ENCODE measurements at places on chromosomes 11 and 22.
A peak's percentile ranks its signal among the peaks of the same experiment; 100 is the strongest.

DNA sequence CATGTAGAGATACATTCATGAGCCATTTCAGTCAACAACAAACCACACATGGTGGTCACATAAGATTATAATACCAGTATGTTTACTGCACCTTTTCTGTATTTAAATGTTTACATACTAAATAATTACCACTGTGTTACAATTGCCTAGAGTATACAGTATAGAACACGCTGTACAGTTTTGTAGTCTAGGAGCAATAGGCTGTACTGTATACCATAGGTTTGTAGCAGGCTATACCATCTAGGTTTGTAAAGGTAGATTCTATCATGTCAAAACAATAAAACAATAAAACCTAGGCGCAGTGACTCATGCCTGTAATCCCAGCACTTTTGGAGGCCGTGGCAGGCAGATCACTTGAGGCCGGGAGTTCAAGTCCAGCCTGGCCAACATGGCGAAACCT is 1.1 kb downstream of the TRIM48 start:
- no peak for DNase-seq

GRCh38 chr22:45551310-45552016 is 48.8 kb downstream of the FBLN1 start:
- DNase-seq, result no peak

DNA sequence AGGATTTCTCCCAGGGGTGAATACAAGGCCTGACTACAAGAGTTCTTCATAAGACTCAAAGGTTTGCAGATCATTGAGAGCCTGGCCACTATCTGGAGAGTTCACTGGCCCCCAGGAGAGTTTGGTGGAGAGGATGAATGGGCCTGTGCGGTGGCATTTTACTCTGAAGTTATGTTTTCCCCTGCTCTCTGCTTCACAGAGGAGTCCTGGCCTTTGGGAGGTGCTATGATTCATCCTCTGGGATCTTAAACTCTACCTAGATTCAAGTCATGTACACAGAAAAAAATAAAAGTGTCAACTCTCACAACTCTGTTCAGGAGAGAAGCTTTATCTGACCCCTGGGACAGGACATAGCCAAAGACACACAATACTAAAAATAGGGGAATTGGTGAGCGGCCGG is 159.1 kb upstream of the CARD18 start:
- DNase-seq, result no peak

- DNase-seq, result peak; percentile 90
These were observed 399 bp downstream of the ZNF143 start for GRCh38 chr11:9461063-9461759.

DNA sequence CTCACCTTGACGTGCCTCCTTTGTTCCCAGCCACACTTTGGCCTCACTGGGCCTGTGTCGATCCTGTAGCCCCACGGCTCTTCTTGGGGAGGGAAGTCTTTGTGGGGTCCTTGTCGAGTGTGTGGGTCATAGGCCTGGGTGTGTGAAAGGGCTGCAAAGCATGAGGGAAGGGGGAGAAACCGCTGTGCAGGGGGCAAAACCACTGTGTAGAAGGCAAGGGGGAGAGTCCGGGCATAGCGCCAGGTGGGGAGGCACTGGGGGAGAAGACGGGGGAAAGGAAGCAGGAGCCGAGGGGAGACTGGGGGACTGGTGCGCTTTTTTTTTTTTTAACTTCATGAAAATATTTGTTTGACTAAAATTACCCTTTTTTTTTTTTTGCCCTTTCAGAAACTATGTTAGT is 65.1 kb upstream of the RASD2 start:
- no peak for DNase-seq

- DNase-seq, result no peak
These were observed 9.2 kb downstream of the OR5A2 start for GRCh38 chr11:59417023-59417422.

DNA sequence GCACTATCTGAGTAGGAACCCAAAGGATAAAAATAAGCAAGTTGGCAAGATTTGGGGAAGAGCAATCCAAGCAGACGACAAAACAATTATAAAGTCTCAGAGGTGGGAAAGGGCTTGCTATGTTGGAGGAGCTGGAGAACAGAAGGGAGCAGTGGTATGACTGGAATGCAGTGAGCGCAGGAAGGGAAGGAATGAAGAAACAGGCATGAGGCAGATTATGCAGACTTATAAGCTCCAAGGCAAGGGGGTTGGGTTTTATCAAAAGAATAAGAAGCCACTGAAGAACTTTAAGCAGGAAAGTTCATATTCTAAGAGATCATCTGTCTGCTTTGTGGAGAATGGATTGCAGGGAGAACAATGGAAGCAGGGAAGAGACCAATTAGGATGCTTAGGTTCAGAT is 31.7 kb downstream of the PGM2L1 start:
- DNase-seq, result no peak

DNA sequence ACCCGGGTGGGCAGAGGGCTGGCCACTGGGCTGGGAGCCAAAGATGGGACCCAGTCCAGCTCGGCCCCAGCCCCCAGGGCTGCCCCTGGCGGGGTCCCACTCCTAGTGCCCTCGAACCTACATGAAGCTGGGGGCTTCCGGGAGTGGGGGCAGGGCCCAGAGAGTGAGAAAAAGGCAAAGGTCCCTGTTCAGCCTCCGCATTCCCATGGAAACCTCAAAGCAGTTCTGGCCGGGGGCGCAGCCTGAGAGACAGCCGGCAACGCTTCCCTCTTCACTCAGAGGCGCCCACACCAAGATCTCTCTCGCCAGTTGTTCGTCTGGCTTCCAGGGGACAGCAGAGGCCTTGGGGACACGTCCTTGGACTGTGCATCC is 22.4 kb upstream of the ARHGAP8 start:
- DNase-seq, result no peak

DNA sequence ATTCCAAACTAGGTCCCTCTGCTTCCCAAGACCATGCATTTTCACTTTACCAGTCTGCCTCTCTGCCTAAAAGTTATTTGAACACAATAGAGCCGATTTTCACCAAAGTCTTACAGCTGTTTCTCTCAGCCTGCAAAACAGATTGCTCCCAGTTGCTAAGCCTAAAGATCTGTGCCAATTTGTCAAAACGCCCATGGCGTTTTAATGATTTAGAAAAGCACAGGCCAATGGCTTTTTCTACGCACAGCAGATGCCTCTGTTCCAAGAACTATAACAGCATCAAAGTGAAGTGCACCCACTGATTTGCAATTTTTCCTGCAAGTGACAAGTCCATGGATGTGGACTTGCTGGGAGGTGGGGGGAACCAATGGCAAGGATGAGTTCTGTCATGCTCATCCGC is 173.9 kb upstream of the SYN3 start:
- DNase-seq, result no peak

- DNase-seq, result no peak
These were observed 57.0 kb downstream of the MYH9 start for GRCh38 chr22:36330655-36331305.

- no peak for DNase-seq
These were observed 1451.2 kb downstream of the BRD1 start for GRCh38 chr22:48376428-48376827.

- DNase-seq, result no peak
These were observed 35.6 kb upstream of the MMP7 start for GRCh38 chr11:102566112-102566511.

GRCh38 chr22:28771195-28771791 is 1.2 kb upstream of the CCDC117 start:
- DNase-seq, result no peak

DNA sequence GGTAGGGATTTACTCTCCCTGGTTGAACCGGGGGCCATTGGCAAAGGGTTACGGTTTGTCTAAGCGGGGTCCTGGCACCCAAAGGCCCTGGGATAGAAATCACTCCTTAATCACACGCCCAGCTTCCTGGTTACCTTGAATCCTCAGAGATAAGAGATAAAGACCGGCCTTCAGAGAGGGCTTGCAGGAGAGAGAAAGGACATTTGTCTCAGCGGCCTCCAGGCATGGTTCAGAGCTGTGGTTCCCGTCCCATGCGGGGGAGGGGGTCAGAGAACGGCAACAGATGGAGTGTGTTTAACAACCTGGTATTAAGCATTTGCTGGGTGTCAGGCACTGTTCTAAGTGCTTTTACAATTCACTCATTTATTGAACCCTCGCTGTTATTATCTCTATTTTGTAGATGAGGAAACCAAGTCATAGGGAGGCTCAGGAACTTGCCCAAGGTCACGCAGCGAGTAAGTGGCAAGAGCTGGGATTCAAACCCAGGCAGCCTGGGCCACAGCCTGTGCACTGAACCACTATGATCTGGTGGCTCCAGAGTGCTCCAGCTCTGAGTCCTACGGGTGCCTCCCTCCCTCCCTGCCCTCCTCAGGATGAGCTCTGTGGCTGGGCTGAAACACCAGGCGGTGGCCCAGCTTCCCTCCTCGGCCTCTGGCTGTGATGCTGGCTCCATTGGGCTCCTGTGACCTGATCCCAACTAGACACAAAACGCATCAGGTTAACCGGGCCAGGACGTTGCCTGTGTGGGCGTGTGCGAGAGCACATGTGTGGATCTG is 18.6 kb downstream of the LRRC10B start:
- DNase-seq, result no peak

GRCh38 chr11:47288066-47288465 is 18.1 kb downstream of the MADD start:
- DNase-seq, result no peak

- no peak for DNase-seq
These were observed 1.7 kb upstream of the THRSP start for GRCh38 chr11:78061921-78062311.

DNA sequence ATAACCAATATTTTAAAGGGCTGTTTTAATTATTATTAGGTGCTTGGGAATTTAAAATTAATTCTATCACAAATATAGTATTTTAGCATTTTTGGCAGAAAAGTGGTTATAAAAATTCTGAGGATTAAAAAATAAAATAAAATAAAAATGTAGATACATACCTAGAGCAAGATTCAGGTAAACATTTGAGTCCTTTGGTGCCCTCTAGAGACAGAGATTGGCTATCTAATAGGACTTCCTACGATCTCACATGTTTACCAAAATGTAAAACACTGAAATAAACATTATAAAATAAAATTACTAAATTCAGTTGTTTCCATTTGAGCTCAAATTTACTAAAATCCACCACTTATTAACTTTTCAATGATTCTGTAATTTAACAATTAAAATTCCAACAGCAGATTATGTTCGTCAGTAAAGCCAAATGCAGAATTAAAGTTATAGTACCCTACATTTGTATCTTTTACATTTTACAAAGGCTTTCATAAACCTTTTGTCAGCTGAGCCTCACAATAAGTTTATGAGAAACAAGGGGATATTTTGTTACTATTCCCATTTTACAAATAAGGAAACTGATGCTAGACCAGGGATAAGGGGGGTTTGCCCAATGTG is 27.7 kb downstream of the SLC36A4 start:
- DNase-seq, result no peak

GRCh38 chr22:20273758-20274181 is 5.7 kb upstream of the RTN4R start:
- no peak for DNase-seq

GRCh38 chr22:22118987-22119386 is 125.6 kb upstream of the VPREB1 start:
- no peak for DNase-seq

GRCh38 chr22:32987081-32987631 is 71.0 kb downstream of the SYN3 start:
- DNase-seq, result no peak

DNA sequence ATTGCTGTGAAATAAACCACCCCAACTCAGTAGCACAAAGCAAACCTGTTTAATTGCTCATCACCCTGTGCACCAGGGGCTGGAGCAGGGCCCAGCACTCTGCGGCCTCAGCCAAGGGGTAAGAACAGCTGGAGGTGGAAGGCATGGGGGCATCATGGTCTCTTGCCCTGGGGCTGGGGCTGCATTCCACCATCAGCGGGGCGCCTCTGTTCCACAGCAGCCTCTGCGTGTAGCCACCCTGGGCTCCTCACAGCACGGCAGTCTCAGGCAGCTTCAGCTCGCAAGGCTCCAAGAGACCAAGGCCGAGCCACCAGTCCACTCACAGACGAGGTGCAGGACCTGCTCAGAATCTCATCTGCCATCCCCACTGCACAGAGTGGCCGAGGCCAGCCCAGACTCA is 630.7 kb downstream of the TBC1D22A start:
- no peak for DNase-seq

DNA sequence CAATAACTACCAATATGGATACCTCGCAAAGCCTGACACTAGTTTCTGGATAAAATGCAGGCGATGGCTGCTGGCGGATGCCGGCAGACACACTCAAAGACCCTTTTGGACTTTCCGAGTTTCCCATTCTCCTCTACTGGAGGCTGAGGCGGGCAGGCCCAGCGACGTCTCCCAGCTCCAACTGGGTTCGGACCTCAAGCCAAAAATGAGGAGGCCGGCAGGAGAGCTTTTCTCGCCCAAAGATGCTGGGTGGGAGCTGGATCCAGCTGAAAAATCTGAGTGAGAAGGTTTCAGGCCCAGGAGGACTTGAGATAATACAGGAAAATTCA is 428 bp upstream of the FEZ1 start:
- DNase-seq, result no peak

- DNase-seq, result no peak
These were observed 64.1 kb upstream of the CARD18 start for GRCh38 chr11:105203569-105204240.

DNA sequence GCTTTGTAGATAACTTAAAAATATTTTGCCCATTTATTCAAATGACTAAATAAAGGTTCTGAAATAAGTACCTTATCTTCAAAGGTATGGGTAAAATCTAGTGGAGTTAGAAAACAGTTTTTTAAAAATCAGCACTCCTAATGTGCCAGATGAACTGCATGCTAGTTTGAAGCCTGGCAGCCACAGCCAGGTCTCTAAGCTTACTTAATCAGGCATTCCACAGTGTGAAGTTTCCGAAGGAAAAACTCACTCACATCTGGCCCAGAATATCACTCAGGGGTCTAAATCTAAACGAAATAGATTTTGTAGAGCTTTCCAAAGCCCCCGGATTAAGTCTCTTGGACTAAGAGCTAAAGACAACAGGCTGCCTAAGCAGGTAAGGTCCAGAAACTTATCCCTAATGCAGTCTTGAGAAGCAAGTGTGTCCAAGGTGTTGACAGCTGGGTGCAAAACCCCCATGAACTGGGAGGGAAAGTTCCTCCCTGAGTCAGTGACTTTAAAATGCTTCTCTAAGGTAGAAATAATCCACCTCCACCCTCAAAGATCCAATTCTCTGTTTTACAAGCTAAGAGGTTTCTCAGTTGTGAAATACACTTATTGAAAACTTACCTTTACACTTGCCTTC is 157.6 kb downstream of the FCHSD2 start:
- no peak for DNase-seq

DNA sequence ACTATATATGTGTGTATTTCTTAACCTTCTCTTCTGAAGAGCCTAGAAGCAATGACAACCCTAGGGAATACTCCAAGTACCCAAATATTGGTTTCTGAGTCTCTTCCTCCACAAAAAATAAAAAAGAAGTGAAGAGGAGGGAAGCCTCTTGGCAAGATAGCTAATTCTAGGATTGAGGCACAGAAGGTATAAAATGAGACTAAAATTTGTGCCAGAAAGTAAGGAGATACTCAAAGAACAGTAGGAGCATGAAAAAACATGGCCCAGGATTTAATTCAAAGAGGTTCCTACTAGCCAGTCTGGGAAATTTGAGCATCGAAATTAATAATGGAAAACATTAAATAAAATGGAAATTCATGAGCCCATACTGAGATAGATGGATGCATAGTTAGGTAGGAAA is 112.1 kb downstream of the PAX6 start:
- DNase-seq, result no peak

GRCh38 chr11:123258877-123259276 is 63.8 kb upstream of the CLMP start:
- no peak for DNase-seq

Data from GM13977 (cell line).